Mammary microvascular endothelial cell (primary cell): ENCODE measurements at places on chromosomes 3 and 15. TPM values are rescaled to one million over a fixed set of nuclear protein-coding genes. Genes with fewer than 3 reads are reported as not detected.

Gene TF
- 0.07 TPM in 1 of 2 replicates, not detected in the other for total RNA-seq

Gene PPARG
- total RNA-seq: 17.1 and 20.1 TPM in 2 replicates

Gene TICRR
- total RNA-seq: 6.0 and 6.7 TPM in 2 replicates

Gene FOXB1
- total RNA-seq: not detected in 2 replicates

Gene COX17
- 28.8 and 30.4 TPM in 2 replicates for total RNA-seq

Gene STRIT1
- not detected in 2 replicates for total RNA-seq

Gene SAXO2
- 1.1 and 2.7 TPM in 2 replicates for total RNA-seq

Gene MUC20
- total RNA-seq: not detected in 2 replicates

Gene B3GALNT1
- 32.4 and 37.6 TPM in 2 replicates for total RNA-seq

Gene ITPKA
- 0.44 and 1.7 TPM in 2 replicates for total RNA-seq

Gene ZCWPW2
- total RNA-seq: 0.47 TPM in 1 of 2 replicates, not detected in the other

Gene ITGA11
- total RNA-seq: 0.27 and 1.3 TPM in 2 replicates

Gene COL8A1
- total RNA-seq: 80.7 and 81.4 TPM in 2 replicates

Gene CILP
- not detected in 2 replicates for total RNA-seq
